T-helper 17 cell (primary cell): ENCODE measurements at places on chromosomes 1 and 21.

DNA sequence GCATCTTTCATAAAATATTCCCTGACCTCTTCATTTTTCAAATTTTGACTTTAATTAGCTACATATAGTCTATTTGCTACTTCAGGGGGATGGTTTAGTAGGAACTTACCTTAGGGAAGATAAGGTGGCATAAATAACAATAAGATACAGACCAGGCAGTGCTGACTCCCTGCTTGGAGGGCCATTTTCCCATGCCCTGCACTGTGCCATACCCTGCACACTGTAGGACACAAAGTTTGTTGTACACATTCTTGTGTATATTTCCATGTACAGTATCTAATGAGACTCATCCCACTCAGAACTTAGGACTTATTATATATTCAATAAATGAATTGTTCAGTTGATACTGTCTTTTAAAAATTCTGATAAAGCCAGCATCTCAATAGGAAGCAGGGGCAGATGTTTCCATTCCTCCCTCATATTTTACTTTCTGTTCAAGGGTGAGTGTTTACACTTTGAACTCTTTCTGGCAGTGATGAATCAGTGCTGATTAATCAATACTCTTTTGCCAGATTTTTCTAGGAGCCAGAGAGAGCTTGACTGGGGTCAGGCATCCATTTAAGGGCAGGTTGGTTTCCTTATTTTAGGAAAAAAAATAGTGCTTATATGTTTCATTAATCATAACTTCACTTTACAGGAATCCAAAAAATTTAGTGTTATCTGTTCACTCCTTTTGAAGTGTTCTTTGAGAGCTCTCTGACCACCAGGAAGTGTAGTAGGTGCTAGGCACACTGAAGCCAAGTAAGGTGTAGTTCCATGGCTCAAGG lies 30.6 kb downstream of the MPZL1 start:
- DNase-seq = no peak

DNA sequence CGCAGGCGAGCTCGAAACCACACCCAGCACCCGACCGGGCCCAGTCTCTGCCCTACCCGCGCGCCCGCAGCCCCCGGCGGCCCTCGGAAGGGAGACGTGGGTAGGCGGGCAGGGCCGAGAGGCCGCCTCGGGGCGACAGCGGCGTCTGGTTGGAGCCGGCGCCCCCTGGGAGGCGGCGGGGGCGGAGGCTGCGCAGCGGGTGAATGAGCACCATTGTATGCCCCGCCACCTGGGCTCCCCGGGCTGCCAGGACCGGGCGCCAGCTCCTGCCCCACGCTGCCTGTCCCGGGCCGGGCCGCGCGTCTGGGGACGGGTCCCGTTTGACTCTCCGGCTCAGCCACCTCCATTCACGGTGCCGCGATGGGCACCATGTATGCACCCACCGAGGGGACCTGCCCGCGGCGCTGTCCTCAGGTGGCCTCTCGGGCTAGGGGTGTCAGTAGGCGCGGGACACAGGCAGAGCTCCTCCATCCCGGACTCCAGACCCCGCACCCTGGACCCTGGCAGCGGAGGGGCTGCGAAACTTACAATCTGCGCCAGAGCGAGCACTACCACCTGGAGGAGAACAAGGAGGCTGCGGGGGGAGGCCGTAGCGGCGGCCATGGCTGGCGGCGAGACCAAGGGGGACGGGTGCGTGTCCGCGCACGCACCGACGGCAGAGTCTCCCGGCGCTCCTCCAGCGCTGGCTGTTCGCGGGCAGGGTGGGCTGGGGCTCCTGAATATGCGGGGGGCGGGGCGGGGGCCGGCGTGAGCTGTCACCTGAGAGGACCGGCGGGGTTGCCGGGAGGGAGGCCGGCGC lies at the start of gene COL9A2:
Gene COL9A2 (minus strand): TSS at position 692 of the 799 bp plus-strand sequence. CDS start 89 bp downstream, at position 603.
- peak; percentile 56 for DNase-seq

- DNase-seq = no peak
These were observed 7.3 kb upstream of the SAMD11 start for GRCh38 chr1:916173-917075.

GRCh38 chr1:246434335-246434734 lies 72.7 kb downstream of the SMYD3 start:
- DNase-seq = no peak

DNA sequence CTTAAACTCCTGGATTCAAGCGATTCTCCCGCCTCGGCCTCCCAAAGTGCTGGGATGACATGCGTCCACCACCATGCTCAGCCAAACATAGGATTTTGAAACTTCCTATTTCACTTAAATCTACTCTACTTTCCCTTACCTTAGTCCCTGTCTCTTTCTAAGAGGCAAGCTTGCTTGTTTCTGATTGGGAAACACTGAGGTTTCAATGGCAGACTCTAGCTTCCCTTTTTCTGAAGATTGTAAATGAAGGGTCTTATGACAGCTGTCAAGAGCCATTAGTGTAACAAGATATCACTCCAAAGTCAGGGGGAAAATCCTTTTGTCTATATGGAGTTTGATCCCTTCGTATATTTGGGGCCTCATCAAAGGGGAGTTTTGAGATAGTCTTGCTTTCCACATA lies 23.5 kb upstream of the LMO4 start:
- no peak for DNase-seq

DNA sequence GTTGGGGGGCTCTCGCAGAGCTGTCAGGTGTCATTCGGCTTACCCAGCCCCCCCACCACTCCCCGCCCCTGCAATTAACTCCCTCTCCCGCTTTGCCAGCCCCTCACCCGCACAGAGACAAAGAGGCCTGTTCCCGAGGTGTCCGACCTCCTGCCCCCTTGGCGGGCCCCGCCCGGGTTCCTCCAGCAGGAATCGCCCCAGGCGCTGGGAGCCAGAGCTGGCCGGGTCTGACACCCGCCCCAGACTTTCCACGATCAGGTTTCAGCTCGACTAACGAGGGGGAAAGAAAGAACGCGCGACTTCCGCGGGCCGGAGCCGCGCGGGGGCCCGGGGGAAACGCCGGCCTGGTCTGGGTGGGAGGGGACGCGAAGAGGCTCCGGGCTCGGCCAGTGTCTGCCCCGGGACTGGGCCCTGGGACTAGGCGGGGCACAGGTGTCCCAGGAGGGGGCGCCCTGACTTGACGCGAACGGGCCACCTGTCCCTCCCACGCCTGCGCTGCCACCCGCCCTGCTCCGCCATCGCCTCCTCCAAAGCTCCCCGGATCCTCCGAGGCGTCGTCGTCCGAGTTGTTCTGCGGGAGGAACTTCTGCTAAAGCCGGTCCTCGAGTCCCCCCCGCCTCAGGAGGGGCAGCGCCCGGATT lies 36.4 kb upstream of the HHAT start:
- DNase-seq = peak; percentile 10

DNA sequence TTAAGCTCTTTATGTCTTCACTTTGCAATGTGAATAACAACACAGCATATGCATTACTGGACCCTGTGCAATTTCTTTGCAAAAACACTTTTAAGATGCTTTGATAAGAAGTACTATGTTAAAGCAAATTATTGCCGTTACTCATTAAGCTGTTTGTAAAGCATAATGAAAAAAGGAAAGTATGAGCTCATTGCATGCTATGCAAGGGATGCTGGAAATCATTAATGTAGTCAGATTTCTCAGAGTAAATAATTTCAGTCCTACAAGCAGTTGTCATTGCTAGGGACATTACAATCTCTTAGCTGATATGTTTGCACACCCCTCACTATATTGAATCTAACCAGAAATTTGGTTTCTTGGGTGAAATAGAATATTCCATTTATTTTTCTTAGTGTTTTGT lies 982.5 kb upstream of the ADGRL2 start:
- DNase-seq = no peak

GRCh38 chr1:184888505-184888904 lies 85.8 kb downstream of the NIBAN1 start:
- DNase-seq = no peak
